ENCODE measurements at places on chromosomes 5 and 9.

- no peak for DNase-seq
Observed at GRCh38 chr5:68683632-68684036, 410.2 kb upstream of the SLC30A5 start.

GRCh38 chr9:5841771-5842573 lies 9.1 kb upstream of the ERMP1 start:
- DNase-seq, result no peak

DNA sequence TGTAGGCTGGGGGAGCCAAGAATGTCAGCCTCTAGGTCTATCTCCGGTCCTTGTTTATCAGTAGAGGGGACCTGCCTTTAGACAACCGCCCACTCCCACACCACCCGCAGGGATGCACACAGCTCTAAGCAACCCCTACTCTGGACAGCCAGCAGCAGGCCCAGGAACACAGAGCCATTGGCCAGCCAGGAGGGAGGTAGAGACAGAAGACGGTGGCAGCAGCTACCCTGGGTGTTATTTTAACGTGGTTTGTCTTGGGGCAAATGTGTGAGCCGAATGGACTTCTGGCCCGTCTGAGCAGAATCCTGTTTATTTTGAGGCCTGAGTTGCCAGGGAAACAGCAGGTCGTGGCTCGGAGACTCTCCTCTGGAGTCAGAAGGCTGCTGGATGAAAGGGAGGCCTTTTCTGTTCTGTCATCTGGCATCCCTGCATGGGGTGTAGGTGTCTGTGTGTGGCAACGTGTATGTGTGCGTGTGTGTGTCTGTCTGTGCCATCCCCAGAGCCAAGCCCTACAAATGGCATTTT lies 382 bp upstream of the FGF1 start:
- DNase-seq, result peak; percentile 50

DNA sequence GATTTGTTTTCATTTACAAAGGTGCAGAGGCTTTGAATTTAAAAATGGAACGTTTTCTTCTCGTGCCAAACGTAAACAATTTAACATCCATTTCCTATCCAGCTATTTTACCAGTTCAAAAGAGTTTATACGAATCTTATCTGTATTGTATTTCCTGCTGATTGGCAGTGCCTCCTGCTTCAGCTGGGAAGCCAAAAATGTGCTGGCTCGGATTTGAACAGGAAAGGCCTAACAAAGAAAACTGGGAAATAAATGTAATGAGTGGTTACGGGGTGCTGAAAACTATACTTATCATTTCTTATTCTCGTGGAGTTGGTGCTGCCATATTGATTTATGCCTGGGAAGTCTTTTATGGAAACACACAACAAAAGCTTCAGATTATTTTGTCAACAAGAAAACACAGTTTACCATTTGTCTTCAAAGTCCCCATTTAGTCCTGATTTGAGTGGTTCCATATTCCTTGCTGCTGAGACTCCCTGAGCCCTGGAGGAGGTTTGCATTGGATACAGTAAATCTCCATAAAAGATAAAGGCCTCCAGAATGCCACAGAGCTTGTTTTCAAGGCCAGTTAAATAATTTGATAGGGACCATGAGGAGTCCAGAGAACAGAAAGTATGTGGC lies 507.4 kb downstream of the RASEF start:
- peak; percentile 51 for DNase-seq

- peak; percentile 36 for DNase-seq
Observed at GRCh38 chr9:21754741-21755140, 47.7 kb upstream of the MTAP start.

DNA sequence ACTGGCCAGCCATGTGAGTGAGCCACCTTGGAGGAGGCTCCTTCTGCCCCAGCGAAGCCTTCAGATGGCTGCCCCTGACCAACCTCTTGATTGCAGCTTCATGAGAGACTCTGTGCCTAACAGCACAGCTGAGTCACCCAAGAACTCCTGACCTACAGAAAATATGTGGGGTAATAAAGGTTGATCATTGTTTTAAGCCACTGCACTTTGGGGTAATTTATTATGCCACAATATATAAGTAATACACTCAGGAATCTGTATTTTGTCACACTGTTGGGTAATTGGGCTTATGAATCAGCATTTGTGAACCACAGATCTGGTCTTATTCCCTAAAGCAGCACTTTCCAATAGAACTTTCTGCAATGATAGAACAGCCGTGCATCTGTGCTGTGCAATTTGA lies 24.4 kb upstream of the VDAC1 start:
- DNase-seq, result no peak

DNA sequence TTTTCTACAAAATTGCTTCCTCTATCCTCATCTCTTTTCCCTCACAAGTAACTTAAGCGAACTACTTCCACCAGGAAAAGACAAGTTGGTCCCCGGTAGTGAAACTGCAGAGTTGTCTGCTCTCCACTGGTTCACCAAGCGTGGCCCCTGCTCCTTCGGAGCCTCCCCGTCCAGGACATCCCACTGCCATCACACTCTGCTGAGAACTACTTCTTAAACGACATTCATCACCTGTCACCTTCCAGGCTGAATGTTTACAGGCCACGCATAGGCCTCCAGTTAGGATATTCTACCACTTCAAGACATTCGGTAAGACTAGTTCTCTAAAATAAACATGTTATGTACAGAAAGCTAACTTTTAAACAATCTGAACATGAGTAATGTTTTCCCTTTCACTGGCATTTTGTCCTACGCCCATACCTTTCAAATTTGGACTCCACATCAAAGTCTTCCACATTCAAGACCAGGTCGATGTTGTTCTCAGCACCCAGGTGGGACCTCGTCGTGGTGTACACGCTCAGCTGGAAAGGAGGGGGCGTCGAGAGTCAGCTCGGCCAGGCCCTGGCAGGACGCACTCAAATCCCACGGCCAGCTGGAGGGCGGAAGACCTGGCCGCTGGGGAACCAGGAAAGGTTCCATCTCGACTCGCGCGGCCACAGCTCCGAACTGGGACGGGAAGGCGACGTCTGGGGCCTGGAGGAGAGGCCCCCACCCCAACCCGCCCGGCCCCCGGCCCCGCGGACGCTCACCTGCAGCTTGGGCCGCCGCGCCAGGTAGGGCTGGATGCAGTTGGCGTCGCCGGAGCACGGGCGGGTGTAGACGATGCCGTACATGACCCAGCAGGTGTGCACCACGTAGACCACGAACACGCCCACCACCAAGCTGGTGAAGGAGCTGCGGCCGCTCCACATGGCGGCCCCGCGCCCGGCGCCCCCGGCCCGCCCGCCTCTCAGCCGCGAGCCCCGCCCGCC lies 683 bp downstream of the CLPTM1L start:
- peak; percentile 74 for DNase-seq

- no peak for DNase-seq
Observed at GRCh38 chr5:40552981-40553380, 126.7 kb upstream of the PTGER4 start.

DNA sequence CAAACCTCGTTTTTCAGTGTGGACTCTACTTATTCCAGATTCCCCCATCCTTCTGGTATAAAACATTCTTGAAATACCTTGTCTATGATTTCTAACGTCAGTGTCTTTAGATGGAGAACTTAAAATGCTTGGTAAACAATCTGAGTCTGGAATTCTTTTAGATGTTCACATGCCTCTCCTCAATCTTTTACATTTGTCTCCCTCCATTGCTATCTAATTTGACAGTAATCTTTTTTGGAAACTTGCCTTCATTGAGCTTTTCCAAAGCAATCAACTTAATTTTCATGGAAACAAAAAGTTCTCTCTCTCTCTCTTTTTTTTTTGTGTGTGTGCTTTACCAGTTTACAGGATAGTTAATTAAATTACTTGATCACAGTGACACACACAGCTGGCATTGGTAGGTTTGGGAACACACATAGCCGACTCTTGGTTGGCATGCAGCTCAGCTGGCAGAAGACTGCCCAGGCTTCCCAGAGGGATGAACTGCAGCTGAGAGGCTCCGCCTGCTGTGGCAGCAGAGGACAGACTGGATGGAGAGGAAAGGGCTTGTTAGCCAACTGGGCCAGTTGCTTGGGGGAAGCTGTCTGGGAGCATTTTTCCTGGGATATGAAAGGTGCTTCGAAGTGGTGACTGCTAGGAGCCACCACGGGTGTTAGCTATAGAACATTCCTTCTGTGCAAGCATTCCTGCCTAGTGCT lies 271.3 kb downstream of the ZSWIM6 start:
- peak; percentile 77 for DNase-seq

Measured in NCI-H69 (cell line).